ENCODE measurements at places on chromosomes 3 and 15.

DNA sequence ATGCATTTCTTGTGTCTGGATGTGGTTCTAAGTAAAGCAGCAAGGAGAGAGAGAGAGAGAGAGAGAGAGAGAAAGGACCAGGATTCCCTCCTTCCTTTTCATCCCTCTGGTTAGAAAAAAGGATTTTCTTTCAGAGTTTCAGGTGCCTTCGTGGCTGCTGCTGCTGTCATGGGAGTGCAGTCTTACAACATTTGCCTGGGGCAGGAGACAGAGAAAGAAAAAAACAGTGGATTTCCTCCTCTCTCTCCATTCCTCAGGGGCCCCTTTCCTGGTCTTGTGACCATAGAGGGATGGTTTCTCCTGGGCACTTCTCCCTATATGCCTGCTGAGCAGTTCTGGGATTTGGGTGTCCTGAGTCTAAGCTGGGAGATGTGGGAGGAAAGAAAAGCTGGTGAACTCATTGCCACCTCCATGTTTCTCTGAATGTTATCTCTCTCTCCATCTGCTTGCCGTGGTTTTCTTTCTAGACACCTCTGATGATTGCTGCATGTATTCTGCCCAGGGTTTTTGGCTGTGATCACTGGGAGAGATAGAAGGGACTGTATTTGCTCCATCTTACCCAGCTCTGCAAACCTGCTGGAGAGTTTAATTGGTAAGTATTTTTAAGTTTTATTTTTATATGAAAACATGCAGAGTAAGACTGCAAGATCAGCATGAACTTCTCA lies 142.4 kb upstream of the RGMA start:
- no peak for DNase-seq

- no peak for DNase-seq
Measured at GRCh38 chr3:106700981-106701380, 676.3 kb upstream of the CCDC54 start.

- no peak for DNase-seq
Measured at GRCh38 chr15:64305261-64305660, 50.7 kb downstream of the CSNK1G1 start.

DNA sequence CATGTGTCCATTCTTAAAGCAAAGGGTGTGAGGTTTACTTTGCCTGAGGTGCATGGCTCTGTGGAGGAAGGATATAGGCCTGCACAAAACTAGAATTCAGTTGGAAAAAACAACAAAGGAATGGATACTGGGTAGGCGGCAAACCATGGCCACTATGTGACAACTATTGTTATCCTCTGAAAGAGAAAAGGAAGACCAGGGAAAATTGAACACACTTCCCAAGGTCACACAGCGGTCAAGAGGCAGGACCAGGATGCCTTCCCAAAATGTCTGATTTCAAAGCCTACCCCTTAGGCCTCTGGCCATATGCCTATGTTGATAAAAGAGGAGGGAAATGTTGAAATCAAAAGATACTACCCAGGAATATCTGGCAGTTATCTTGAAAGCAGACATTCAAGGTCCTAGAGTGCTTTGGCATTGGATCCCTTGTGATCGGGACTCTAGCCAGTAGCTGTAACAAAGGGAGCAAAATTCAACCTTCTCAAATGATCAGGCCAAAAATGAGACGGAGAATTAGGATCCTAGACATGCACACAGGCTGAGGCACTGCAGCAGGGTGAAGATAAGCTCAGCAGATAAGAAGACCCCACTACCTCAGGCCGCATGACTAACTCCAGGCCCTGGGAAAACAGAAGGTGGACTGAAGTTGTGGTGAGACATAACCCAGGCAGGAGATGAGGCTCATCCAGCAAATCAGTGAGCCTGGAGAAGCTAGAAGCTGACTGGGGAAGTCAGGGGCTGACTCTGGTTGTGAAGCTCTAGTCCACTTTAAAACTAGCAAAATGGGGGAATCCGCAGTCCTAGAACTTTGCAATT lies 292.2 kb downstream of the NEK10 start:
- DNase-seq: no peak

GRCh38 chr3:151016478-151016795 lies 43.9 kb upstream of the CLRN1 start:
- DNase-seq: no peak

DNA sequence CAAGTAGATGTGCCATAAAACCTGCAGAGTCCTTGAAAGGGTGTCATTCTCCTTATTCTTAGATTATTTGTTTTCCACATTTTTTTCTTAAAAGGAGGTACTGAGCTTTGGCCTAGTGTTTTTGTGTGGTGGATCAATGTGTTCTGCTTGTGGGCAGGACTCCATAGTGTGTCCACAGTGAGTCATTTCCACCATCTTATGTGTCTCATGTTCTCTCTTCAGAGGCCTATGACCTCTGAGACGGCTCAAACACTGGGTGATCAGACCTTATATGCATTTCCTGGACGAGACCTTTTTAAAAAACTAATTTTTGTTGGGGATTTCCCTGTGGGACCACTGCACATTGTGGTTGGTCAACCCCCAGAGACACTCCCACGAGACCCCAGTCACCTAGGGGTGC lies 93.4 kb downstream of the CHCHD4 start:
- no peak for DNase-seq

- no peak for DNase-seq
Measured at GRCh38 chr3:180961087-180961486, 28.4 kb downstream of the DNAJC19 start.

GRCh38 chr15:51768018-51768417 lies 16.6 kb downstream of the TMOD2 start:
- DNase-seq: peak; percentile 32

DNA sequence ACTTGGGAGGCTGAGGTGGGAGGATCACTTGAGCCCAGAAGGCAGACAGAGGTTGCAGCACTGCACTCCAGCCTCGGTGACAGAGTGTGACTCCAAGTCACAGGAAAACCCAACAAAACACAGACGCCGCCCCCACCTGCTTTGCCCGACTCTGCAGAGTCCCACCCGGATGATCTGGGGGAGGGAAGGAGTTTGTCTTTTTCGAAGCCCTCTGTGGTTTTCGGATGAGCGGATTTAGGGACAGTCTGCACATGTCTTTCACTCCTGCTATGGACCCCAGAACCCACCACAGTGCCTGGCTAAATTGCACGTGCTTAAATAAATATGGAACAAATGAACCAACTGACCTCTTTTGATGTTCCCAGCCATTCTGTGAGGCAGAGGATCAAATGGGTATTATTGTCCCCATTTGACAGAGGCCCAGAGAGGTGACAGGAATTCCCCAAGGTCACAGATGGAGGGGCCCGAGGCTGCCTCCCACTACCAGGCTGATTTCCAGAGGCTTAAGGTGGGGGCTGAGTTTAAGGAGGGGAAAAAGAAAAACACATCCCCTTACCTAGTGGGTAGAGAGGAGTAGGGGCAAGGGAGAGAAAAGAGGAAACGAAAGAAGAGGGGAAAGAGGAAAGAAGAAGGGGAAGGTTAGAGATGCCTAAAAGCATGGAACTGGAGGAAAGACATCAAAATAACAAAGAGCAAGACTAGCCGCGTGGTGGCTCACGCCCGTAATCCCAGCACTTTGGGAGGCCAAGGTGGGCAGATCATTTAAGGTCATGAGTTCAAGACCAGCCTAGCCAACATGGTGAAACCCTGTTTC lies 59.4 kb upstream of the TFRC start:
- DNase-seq: no peak

DNA sequence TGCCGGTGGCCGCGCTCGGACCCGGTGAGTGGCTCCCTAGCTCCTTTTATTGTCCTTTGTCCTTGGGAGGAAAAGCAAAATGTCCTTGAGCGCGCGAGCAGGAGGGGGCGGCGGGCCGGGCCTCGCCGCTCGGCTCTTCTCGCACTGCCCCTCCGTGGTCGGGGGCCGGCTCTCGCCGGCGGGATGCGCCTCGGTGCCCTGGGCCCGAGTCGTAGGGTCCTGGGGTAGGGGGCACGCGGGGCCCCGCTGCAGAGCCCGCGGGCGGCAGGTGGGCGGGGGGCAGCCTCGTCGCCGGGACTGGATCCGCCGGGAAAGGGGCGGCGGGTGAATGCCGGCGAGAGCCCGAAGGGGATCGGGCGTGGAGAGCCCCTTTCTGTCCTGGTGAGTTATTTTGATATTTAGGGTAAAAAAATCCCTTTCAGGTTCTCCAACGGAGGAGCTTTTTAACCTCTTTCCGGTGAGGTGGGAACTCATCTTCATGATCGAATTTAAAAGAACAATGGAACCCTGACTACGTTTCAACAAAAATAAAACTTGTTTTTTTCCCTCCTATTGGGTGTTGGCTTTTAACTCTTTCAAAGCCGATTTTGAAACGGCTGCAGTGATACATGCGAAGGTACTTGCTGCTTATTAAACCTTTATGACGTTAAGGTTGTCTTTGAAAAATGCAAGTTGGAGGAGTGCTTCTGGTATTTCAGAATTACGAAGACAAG lies 16.8 kb upstream of the CHD2 start:
- DNase-seq: peak; percentile 24

GRCh38 chr3:73783811-73784210 lies 159.1 kb upstream of the PDZRN3 start:
- DNase-seq: no peak

- DNase-seq: no peak
Measured at GRCh38 chr3:24086206-24086605, 141.1 kb downstream of the NR1D2 start.
